ENCODE measurements at places on chromosomes 2 and 18.

DNA sequence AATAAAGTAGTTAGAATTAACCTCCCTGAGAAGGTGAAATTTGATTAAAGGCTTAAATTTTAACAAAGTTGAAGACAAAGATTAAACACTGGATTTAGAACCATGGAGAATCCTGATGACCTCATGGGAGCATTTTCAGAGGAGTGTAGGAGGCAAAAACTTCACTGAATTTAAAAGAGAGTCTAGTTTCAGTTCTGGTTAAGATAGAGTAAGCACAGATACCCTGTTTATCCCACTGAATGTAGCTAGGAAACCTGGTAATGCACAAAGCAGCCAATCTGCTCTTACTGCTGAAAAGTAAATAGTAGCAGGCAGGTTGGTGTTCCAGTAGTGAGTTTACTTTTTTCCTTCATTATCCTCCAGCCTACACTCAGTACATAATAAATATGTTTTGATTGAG is 654.9 kb upstream of the SYT4 start:
- DNase-seq, result no peak

- DNase-seq, result no peak
These were observed 248.6 kb downstream of the CYP26B1 start for GRCh38 chr2:71898851-71899681.

GRCh38 chr2:147860009-147860408 is 15.2 kb downstream of the ACVR2A start:
- DNase-seq, result no peak

DNA sequence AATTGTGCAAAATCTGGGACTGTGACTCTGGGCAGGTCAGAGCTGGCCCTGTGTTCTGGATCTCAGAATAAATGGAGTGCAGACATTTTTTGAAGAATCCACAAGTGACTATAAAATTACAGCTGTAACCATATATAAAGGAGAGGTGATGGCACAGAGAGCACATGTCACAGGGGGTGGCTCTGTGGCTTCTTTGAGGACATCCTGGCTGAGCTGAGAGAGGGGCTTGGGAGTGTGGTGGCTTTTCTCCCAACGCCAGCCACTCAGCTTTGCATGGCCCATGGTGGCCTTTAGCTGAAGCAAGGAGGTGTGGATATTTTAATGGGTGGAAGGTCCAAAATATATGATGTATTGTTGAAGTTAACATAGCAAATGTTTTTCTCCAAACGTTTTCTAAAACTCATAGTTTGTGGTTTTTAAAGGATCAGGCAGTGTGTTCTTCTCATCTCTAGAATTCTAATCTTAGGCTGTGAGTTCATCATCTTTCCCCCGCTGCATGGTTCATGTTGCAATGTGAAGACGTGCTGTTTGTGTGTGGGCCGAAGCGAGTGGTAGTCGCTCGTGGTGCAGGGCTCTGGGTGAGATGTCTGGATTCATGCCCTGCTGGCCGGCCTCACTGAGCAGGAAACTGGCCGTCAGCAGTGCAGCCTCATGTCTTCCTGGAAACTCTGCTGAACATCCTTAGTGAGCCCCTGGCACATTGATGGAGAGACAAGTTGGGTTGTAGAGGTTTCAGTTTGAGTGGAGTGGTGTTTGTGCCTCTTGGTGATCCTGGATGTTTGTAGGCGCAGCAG is 109.9 kb downstream of the ZNF236 start:
- DNase-seq, result no peak

DNA sequence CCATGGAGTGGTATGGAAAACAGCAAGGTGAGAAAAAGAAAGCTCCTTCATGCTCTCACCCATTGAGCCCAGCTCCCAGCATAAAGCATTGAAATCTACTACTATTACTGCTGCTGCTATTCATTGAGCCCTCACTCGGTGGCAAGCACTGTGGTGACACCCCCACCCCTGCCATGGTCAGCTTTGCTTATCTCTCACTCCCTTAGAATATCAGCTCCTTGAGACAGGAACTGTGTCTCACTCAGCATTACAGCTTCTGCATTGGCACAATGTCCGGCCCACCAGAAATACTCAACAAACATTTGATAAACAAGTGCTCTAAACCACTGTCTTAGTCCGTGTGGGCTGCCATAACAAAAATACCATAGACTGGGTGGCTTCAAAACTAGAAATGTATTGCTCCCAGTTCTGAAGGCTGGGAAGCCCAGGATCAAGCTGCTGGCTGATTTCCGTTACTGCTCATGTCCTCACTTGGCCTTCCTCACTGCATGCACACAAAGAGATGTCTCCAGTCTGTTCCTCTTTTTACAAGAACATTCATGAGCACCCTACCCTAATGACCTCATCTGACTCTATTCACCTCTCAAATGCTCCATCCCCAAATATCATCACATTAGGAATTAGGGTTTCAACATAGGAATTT is 116.3 kb downstream of the ZBTB7C start:
- no peak for DNase-seq

DNA sequence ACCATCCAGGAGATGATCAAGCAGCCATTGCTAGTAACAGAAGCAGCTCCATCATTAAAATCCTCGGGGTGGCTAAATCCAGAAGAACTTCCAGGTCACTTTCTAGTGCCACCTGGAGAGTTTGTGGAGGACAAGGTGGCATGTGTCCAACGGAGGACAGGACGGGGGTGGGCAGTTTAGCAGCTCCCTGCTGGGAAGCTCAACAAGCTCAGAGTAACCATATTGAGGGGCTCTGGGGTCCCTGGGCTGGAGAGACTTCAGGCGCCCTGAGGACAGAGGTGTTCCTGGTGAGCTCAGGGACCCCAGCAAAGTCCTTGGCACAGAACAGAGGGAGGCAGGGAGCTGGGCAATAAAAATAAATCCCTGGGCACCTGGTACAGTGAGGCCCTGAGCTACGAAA is 140.0 kb upstream of the FHL2 start:
- no peak for DNase-seq

DNA sequence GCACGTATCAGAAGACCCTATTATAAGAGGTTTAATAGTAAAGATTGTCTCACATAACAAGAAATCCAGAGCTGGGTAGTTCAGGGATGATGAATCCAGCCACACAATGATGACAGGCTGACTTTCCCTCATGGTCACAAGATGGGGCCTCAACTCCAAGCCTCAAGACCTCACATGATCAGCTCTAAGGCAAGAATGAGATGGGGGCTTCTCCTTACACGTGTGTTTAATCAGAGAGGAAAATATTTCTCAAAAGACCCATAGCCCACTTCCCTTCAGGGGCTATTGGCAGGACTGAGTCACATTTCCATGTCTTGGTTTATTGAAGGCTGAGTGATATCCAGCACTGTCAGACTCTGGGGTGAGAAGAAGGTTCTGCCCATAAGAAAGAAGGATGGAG is 100.2 kb upstream of the FOSL2 start:
- no peak for DNase-seq

- DNase-seq, result no peak
These were observed 75.7 kb upstream of the THUMPD2 start for GRCh38 chr2:39854771-39855170.

DNA sequence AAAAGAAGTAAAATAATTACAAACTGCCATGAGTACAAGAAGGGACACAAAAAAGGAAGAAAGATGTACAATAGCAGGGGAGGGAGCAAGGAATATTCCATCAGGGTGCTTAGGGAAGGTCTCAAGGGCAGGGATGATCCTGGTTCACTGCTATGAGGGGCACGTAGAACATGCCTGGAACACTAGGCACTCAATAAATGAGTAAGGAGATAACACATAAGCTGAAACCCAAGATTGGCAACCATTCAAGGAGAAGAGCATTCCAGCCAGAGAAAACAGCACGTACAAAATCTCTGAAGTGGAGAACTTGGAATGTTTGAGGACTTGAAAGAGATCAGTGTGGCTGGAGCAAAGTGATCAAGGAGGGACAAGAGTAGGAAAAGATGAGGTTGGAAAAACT is 103.2 kb downstream of the FAM161A start:
- DNase-seq, result no peak

- DNase-seq, result no peak
These were observed 1145.7 kb upstream of the NXPH2 start for GRCh38 chr2:139925903-139926302.

- DNase-seq, result no peak
These were observed 79.1 kb downstream of the TTC27 start for GRCh38 chr2:32706815-32707579.

DNA sequence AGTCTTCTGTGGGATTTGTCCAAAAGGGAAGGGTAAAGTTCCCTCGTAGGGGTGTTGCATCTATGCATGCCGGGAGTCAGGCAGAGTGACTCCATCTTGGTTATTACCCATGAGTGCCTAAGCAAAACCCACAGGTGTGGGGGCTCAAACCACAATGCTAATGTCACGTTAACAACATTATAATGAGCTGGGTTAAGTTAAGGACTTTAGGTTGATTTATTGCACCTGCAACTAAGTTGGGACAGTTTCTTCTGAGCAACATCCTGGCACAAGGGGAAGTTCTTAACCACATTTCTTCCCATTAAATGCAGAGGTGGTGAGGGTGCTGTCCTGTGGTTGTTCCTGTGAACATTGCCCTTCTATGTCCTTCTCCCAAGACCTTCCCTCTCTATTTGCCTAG is 1596.8 kb upstream of the SLC39A10 start:
- DNase-seq, result no peak

- DNase-seq, result no peak
These were observed 651 bp downstream of the KCNK3 start for GRCh38 chr2:26692897-26693849.

- DNase-seq, result no peak
These were observed 159.2 kb downstream of the GULP1 start for GRCh38 chr2:188450732-188451483.

DNA sequence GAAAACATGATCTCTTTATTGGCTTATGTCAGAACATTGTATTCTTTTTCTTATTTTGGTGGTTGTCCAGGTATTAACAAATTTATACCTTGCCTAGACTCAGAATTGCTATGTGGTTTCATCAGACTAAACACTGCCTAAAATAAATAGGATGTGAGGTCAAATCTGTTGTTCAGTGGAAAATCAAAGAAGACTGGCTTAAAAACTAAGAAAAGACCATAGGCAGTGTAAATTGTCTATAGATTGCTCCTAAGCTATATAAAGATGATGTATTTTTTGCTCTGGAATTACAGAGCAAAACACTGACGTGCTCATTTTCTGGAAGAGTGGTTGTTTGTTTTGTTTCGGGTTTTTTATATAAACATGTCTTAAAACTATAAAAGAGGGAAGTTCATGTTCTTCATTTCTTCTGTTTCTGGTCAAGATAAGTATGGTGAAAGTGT is 266.0 kb downstream of the ALPK2 start:
- DNase-seq, result no peak

- no peak for DNase-seq
These were observed 342.7 kb upstream of the CHST9 start for GRCh38 chr18:27527856-27528255.

DNA sequence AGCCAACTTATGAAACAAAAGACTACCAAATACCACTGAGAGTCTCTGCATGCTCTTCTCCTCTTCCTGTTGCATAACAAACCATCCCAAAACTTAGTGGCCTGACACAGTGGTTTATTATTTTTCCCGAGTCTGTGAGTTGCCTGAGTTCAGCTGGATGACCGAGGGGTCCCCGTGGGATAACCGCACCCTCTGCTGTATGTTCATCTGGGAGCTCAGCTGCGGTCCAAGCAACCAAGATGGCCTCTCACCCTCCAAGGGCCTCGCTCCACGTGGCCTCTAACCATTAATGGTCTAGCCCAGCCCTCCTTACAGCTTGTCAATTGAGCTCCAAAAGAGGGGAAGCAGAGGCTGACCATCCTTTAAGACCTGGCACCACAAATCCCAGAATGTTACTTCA is 17.1 kb downstream of the ITM2C start:
- no peak for DNase-seq

- no peak for DNase-seq
These were observed 639.9 kb downstream of the LRP1B start for GRCh38 chr2:141490886-141491285.

DNA sequence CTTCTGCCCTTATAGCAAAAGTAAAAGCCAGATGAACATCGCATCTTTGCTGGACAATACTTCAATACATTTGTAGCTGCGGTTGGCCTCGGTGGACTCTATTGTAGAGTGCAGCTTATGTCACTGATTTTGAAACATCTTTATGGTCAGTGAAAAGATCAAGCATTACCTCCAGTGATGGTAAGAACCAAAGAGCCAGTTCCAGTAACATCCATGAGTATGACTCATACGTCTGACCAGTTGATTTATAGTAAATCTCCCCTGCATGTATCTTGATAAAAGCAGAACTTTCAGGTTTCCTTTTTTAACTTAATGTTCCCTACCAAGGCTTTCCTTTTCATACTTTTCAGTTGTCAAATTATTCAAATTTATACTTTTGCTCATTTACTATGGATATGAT is 119.2 kb upstream of the HNRNPA3 start:
- no peak for DNase-seq

- DNase-seq, result no peak
These were observed 60.2 kb downstream of the ZC3H6 start for GRCh38 chr2:112335600-112335999.

DNA sequence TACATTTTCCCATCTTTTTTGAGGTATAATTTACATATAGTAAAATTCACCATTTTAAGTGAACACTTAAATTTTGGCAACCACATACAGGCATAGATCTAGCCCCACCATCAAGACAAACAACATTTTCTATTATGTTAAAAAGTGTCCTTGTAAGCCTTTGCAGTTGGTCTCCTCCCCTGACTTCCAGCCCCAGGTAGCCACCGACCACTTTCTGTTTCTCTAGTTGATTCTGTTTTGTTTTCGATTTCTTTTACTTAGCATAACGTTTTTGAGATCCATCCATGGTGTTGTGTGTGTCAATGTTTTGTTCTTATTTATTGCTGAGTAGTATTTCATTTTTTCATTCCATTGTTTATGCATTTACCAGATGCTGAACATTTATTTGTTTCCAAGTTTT is 135.5 kb upstream of the FOSL2 start:
- DNase-seq, result no peak

GRCh38 chr2:220512419-220512818 is 885.0 kb downstream of the SLC4A3 start:
- no peak for DNase-seq

GRCh38 chr2:166373951-166374350 is 1.8 kb downstream of the SCN9A start:
- no peak for DNase-seq
